Stimulated activated CD4-positive, alpha-beta T cell treated with anti-CD3 and anti-CD28 coated beads, Interleukin-2, amount 100 ng/mL, for 24 hours (primary cell): ENCODE measurements at places on chromosomes 7 and 10.

DNA sequence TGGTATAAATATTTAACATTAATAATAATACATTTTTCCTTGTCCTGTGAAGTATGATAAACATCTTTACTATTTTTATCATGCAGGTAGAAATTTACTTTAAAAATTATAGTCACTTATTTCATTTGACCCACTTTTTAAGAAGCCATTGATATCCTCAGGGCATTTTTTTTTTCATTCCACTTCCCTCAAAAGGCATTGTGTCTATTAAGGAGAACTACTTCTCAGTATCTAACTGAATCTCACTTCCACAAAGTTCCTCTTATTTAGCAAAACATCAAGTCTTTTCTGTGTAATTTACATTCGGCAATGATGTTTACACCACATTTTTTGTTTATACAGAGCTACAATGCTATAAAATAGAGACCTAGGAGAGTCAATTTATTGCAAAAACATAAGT is 388.2 kb upstream of the AKR1E2 start:
- no peak for DNase-seq

DNA sequence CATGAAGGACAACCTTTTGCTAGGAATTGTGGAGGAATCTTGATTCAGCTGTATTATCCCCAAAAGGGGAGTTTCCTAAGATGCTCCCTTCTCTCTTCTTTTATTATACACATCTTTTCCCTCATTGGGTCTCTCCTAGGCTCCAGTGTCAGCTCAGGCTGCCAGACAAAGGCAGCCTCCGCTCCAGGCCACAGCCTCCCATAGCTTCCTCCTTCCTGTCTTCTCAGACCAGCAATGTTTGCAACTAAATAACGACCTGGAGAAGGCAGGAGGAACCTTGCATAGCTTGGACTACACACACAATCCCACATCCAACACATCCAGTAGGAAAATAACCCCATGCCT is 12.3 kb downstream of the SFXN3 start:
- no peak for DNase-seq

DNA sequence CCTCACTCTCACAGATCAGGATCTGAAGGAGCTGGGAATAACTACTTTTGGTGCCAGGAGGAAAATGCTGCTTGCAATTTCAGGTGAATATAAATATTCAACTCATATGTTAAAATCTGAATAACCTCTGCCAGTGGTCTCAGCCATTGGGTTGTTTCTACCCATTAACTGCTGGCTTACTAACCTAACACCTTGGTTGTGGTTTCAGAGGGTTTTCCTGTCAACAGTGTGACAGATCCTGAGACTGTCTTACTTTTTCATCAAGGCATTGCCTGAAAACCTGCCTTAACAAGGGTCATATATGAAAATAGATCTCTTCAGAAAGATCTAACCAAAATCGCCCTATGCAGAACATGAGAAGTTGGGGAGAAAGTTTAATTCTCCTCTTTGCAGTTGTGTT is 307.7 kb downstream of the BICC1 start:
- DNase-seq: no peak

GRCh38 chr7:112067200-112067599 is 139.0 kb downstream of the DOCK4 start:
- no peak for DNase-seq

DNA sequence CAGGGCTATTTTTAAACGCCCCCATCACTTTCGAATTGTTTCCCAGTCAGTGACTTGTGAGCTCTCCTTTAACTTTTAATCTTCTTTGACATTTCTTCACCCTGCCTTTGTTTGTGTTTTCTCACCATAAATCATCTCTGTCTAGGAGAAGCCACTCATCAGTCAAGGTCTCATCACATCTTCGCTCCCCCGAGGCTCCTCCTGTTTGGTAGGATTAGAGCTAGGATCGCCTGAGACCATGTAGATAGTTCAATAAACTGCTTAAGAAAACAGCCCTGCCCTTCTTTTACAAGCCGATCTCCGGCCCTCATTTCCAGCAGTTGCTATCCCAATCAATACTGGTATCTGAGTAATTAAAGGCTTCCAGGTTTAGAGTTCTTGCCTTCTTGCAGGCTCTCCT is 472.8 kb upstream of the ADARB2 start:
- no peak for DNase-seq

DNA sequence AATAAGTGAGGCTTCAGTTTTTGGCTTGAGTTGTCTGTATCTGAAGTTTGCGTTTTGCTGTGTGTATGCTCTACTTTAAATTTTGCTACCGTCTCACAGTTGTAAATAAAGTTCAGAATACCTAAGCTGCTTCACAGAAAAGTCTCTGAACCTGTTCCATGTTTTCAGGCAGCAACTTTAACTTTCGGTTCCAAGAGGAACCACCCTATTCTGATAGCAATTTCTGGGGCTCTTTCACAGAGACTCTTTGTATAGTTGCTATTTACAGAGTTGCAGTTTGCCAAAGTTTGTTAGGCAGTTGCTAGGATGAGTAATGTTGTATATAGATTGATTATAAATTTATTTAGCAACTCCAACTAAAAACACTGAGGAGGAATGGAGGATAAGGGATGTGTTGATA is 5.7 kb downstream of the FAM221A start:
- no peak for DNase-seq
